Inflammatory macrophage treated with lipopolysaccharide for 4 hours (primary cell): ENCODE measurements at places on chromosomes 3 and 15.

- no peak for DNase-seq
Measured at GRCh38 chr15:71228403-71228802, 113.1 kb downstream of the THSD4 start.

DNA sequence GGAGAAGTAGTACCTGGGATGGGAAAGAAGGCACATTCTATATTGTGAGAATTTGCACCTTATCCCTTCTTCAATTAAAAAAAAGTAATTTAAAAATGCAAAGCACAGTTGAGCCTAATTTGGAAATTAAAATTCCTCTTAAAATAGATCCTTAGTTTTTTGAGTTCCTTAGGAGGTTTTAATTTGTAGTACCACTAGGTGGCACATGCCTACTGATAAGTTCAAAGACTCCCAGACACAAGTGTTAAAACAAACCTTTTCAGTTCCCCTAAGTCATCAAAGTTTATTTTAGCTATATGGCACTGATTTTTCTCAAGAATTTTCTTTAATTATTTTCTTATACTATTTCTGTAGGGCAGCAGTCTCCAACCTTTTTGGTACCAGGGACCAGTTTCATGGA is 127.6 kb upstream of the AZI2 start:
- DNase-seq, result peak; percentile 37

DNA sequence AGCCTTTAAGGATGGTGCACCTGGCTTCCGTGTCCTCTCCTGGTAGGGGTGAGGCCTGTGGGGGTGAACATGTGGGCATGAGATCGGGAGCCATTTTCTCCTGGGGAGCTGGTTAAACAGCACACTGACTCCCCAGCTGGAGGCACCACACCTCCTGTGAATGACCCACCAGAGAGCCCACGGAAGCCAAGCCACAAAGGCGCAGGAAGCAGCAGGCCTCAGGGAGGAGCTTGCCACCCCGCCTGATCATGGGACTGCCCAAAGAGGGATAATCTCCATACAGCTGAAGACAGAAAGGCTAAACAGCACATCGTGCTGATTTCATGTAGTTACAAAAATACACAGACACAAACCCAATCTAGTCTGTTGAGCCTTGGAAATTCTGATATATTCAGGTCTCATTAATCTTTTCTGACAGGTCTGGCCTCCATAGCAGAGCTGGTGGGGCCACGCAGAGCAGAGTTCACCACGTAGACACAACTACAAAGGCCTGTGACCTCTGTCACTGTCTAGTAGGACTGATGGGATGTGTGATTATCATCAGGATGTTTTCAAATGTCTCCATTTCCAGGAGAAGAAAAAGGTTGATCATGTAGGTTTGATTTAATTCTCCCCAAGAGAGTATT is 75.2 kb downstream of the DUT start:
- no peak for DNase-seq

- no peak for DNase-seq
Measured at GRCh38 chr3:10140996-10141546, 507 bp upstream of the VHL start.

GRCh38 chr3:20142517-20142916 is 43.5 kb downstream of the SGO1 start:
- DNase-seq, result no peak

GRCh38 chr15:25090073-25090733 is 135.4 kb downstream of the SNRPN start:
- DNase-seq, result no peak

DNA sequence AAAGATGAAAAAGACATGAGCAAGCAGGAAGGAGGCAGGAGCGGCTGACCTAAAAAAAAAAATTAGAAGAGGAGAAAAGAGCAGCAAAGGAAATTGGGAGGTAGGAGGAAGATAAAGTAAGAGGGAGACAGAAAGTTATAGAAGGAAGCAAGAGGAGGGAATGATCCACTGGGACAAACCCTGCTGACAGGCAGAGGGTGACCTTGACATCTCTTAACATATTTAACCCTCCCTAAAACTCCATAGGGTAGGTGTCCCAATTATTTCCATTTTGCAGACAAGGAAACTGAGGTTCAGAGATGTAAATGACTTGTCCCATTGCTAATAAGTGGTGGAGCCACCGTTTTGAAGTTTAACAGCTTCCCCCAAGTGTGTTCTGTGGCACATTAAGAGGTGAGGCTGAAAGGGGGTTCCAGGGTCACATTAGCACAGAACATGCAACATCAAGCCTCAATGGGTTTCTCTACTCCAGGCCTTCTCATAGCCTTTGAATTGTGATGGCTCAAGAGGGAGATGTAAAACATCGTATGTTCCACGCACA is 37.4 kb upstream of the PRICKLE2 start:
- no peak for DNase-seq

- DNase-seq, result no peak
Measured at GRCh38 chr15:94366781-94367180, 135.4 kb downstream of the MCTP2 start.

DNA sequence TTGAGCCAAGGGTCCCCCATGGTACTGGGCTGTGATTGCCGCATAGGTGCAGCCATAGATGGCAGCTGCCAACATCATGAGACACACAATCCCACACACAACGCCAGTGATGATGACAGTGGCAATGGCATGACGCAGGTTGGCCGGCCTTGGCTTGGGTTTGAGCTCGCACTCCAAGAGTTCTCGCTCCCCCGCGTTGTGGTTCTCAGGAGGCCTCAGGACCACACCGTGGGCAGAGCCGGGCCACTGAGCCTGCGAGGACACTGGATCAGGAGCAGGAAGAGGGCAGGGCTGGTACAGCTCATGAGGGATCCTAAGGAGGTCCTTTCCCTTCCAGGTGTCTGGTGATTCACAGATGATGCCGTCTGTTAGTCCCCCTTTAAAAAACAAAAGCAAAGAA is 9.3 kb downstream of the LRTM1 start:
- no peak for DNase-seq

DNA sequence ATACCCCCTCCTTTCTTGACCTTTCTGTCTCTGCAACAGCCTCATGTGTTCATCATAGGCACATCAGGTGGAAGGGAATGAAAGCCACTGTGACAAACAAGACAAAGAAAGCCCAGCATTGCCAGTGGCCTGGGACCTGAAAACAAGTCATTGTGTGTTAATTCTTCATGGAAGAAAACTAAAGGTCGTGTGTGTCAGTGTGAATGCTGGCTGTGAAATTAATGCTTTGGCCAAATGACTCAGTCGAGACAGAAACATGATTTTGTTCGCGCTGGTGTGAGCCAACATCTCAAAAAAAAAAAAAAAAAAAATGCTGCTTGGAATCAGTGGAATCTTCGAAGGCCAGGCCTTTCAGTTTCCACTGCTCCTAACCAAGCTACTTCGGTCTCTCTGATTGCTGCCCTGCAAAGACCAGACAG is 386.5 kb upstream of the PROK2 start:
- no peak for DNase-seq

GRCh38 chr3:191686626-191687025 is 225.7 kb downstream of the PYDC2 start:
- DNase-seq, result no peak

GRCh38 chr3:48077815-48078214 is 61.6 kb upstream of the MAP4 start:
- no peak for DNase-seq

DNA sequence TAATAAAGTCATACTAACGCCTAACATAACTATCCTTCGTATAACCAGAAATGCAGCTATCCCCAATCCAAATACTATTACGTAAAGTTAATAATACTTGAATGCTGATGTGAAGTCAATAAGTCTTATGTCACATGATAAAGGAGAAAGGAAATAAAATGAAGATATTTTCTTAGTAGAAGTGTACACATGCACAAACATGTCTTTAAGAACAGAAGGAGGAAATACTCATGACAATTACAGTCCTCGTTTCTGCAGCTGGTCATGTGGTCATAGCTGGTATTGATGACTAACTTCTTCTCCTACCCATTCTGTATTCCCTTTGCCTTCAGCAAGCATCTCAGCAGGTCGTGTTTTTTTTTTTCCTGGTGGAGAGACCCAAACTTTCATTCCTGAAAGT is 244.3 kb downstream of the CHL1 start:
- no peak for DNase-seq

DNA sequence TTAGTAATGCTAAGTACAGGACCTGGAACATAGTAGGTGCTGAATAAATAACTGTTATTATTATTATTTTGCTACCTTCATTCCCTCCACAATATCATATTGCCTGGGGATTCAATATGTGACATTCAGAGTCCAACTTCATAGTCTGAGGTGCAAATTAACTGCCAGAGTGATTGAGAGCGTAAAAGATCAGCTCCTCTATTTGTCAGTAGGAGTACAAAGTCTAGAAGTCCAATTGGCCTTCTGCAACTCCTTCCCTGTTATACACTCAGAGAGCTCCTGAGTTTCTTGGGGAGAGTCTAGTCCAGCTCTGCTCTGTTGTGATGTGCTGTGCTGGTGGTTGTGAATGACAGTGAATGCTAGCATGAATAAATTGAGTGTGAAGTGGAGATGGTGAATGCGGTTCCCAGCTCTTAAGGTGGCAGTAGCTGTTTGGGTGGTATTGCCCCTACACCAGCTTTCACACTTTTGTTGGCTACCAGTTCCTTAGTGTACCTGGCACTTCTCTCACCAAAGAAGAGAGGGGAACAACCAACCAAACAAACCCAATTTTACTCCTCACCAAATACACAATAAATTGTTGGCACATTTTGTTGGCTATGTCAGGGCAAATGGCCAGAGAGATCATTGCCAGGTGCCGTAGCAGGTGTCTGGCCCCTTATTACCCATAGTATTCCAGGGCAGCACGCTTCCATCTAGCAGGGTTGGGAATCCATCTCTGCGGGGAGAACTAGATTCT is 270.1 kb upstream of the TBL1XR1 start:
- no peak for DNase-seq

GRCh38 chr3:61057464-61057863 is 193.8 kb downstream of the FHIT start:
- DNase-seq, result no peak

DNA sequence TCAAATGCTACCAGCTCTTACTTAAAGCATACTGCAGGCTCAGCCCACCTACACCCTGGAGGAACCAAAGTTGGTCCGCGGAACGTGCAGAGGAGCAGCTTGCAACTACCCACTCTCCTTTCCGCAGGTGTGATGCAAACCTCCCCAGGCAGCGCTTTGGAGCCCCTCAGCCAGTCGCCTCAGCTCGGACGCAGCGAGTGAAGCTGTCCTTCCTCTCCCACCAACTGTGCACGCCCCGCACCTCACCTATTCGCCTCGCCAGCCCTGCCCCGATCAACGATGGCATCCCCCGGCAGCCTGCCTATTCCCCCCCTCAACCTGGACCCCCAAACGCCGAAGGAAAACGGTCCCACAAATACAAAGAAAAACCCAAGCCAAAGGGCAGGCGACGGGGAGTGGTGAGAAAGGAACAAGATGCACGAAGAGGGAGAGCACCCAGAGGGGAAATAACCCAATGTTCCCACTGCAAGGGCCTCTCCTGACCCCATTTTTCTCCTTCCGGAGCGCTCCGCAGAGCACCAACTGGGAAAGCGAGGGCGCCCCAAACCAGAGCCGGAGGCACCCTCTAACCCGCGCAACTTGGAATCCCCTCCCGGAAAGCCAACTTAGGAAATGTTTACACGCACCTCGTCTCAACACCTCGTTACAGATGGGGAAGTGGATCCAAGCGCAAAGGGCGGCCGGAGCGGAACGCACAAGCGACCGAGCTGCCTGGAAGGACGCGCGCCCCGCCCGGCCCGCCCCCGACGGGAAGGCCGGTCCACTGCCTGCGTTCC is 665 bp downstream of the GLB1 start:
- DNase-seq, result peak; percentile 72

GRCh38 chr15:66749841-66750575 is 48.0 kb downstream of the SMAD6 start:
- DNase-seq, result peak; percentile 18

DNA sequence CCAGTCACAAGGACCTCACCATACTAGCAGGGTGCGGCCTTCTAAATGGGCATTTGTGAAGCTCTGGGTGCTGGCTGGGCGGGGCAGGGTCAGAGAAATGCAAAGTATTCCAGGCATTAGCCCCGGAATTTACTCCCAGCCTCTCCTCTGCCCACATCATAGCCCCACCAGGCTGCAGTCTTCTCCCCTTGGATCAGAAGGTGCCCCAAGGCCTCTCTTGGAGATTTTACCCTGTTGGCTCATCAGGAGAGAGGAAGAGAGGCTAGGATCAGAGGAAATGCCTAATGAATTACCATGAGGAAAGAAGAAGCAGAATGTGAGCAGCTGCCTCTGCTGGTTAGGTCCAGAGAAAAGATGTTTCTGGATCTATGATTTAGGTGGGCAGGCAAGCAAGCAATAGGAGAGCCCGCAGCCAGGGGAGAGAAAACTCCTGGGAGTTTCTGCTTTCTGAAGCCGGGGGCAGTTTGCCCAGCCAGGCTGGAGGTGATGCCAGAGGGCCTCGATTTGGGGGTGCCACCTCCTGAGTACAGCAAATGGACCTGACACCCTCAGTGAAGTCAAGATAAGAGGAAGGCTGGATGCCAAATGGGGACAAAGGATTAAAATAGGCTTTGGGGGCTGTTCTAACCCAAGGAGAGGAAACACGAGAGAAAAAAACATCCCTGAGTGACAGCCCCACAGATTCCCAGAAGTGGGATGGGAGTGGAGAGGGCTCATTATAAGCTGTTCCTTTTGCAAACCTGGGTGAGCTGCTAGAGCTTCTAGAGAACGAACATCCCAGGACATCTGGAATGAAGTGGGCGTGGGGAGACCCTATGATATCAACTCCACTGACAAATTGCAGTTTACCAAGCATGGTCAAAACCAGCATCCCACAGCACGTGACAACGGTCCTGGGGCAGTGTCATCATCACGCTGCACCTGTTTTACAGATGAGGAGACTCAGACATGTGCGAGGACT is 65.4 kb downstream of the BDH1 start:
- DNase-seq, result no peak

DNA sequence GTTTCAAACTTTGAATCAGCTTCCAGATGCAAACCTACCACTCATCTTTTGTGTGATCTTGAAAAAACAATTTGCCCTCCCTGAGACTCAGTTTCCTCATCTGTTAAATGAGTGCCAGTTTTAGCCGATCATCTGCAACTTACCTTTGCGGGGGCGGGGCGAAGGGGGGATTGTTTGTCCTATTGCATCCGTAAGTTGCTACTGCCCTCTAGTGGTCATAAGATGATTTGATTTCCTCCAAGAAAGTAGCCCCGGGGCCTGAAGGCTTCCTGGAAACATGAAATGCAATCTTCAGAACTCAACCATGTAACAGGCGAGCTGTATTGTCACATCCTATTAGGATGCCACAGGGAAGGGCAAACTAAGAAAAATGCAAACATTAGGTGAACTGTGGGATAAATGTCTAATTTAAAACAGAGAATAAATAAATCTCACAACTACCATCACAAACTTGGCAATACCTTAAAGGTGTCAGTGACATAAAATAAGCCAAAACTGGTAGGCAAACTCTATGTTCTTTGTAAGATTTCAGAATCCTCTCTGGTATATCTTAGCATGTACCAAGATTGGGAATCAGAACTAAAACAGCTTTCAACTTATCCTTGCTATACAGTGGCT is 63.5 kb upstream of the CLDN18 start:
- peak; percentile 48 for DNase-seq

GRCh38 chr3:147620906-147621305 is 211.7 kb downstream of the ZIC1 start:
- no peak for DNase-seq

- DNase-seq, result no peak
Measured at GRCh38 chr15:69467636-69468035, 15.0 kb downstream of the RPLP1 start.
